ENCODE measurements at places on chromosomes 2 and 18.

GRCh38 chr2:207845202-207845864 is 75.6 kb upstream of the FZD5 start:
- no peak for DNase-seq

DNA sequence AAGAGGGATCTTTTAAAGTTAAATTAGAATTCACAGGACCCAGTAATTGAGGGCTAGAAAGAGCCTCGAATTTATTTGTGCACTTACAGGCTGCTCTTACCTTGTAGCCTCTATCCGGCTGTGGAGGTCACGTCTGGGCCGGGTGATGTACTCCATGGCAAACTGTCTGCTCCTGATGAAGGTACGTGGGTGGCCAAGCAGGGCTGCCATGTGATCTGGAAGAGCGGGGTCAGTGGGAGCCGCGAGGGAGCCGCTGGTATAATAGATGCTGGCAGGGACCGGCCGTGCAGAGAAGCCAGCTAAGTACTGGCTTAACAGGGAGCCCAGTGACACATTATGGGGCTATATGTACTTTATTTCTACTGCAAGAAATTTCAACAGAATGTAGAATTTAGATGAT is 59.2 kb downstream of the ADI1 start:
- no peak for DNase-seq

GRCh38 chr2:200340508-200341224 is 34.2 kb downstream of the SPATS2L start:
- DNase-seq: no peak

GRCh38 chr2:3689998-3690748 is 13.2 kb upstream of the DCDC2C start:
- DNase-seq: no peak

DNA sequence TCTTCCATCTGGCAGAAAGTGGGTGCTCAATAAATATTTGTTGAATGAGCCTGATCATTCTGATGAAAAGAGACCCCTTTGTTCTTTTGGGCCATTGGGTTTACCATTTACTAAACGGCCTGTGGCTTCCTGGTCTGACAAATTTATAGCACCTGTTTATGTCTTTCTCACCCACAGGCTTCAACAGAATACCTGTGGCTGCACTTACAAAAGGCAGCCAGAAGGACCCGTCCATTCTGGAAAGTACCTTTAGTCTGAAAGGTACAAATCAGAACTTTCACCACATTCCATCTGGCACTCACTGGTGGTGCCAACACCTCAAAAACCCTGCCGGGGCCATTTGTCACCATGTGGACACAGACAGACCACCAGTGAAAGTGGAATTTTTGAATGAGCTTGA is 167.5 kb downstream of the ETAA1 start:
- no peak for DNase-seq

- no peak for DNase-seq
These were observed 91.2 kb downstream of the MTA3 start for GRCh38 chr2:42659609-42660008.

GRCh38 chr2:113123726-113124125 is 3.7 kb upstream of the IL1RN start:
- no peak for DNase-seq

DNA sequence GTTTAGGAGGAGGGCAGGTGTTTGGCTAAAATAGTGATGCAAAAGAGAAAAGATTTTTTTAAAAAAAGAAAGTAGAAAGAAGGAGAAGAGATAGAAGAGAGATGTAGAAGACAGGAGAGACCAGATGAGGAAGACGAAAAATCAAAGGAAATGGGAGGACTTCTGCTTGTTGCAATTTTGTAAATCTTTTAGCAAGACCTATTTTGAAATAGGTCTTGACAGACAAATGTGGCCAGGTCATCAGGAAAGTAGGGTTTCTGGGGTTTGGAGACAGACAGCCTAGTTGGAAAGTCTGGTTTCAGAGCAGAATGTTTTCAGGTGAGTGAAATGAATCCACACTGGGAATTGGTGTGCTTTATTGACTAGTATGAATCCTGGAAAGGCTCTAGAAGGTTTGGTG is 104.5 kb upstream of the CAVIN2 start:
- DNase-seq: no peak

- DNase-seq: no peak
These were observed 96.4 kb downstream of the DTNA start for GRCh38 chr18:34806527-34806926.

GRCh38 chr18:56516789-56517188 is 121.6 kb downstream of the TXNL1 start:
- no peak for DNase-seq

DNA sequence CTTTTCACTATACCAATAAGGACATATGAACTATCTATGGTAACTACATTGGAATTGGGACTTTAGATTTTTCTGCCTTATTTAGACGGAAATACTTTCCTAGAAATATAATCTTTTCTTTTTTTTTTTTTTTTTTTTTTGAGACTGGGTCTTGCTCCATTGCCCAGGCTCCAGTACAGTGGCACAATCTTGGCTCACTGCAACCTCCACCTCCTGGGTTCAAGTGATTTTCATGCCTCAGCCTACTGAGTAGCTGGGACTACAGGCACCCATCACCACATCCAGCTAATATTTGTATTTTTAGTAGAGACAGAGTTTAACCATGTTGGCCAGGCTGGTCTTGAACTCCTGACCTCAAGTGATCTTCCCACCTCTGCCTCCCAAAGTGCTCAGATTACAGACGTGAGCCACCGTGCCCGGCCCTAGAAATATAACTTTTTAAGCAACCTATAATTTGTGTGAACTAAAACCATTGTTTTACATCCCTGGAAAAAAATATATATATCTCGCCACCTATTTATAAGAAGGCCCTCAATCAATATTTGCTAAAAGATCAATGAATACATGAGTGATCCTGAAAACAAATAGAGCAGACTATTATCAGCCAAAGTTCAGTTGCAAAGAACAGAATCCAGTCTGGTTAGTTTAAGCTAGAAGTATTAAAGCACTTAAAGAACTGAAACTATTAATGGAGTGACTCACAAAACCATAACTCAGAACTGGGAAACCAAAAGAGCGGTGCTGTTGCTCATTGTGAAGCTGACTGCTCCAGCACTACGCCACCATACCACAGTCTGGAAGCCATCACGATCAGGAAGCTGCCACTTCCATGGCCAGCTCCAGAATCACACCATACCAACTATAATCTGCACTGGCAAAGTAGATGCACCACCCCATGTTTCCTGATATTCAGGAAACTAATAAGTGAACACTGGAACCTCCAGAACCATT is 8.4 kb upstream of the HNRNPLL start:
- no peak for DNase-seq

- DNase-seq: no peak
These were observed 44.5 kb upstream of the MAP4K3 start for GRCh38 chr2:39481611-39482010.

GRCh38 chr2:172090044-172090961 is 5.0 kb downstream of the DLX1 start:
- no peak for DNase-seq

GRCh38 chr18:54776282-54776977 is 51.8 kb upstream of the RAB27B start:
- DNase-seq: no peak

DNA sequence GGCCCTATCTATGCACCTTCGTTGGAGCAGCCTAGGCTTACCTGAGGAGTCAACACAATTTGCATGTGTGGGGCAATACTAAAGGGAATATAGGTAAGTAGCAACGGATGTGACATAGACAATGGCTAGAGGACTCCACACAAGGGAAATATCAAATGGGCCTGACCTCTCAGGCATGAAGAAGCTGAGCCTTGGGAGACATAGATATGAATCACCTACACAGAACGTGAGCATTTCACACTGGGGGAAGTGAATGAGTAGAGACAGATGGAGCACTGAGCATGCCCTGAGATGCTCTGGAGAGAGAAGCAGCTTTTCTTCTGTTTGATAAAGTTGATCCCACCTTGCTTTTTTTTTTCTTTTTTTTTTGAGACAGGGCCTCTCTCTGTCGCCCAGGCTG is 97.9 kb downstream of the ATL2 start:
- no peak for DNase-seq

DNA sequence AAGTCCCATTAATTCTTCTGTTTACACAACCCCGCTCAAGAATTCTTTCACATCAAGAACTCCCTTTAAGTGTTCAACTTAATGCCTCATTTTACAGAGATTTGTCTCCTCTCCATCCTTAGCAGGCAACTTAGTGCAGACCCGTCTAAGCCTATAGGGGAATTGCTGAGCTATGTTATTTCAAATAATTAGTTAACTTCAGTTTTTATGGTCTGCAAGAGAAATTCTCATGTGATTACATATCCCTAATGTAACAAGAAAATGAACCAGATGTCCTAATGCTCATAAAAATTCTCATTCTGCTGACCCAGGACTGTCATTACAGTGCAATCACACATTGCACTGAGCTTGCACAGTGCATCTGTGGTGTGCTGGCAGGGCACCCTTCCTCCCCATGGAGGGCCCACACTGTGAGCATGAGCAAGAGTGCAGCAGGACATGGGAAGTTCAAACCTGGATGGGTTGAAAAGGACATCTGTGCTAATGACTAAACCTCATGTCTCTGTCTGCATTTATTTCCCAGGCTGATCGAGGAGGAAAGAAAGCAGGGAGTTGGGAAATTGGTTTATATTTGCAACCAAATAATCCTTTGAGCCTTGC is 97.1 kb downstream of the COL5A2 start:
- DNase-seq: no peak

DNA sequence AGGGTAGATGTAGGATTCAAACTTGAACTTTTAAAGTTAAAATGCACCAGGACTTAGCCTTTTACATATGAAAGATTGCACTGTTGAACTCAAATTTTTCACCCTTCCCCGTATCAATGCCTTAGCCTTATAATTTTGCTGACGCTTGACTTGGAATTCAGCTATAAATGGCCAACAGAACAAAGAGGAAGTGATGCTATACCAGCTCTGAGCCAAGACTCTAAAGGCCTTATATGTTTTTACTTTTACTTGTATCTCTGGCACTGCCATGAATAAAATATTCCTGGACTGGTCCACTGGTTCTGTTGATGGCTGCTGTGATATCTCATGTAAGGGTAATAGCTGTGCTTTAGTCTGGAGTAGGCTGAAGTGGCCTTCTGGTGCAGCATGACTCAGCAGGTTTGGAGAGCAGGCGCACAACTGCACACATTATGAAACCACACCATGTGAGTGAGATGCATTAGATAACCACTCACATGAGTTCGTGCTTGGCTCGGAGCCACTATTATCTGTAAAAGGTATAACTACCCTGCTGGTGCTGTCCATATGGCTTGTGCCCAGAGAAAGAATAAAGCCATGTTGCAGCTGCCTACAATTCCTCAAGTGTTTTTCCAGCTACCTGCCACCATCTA is 8.4 kb upstream of the IER3IP1 start:
- DNase-seq: no peak

- DNase-seq: no peak
These were observed 93.2 kb downstream of the MIB1 start for GRCh38 chr18:21833604-21834298.

DNA sequence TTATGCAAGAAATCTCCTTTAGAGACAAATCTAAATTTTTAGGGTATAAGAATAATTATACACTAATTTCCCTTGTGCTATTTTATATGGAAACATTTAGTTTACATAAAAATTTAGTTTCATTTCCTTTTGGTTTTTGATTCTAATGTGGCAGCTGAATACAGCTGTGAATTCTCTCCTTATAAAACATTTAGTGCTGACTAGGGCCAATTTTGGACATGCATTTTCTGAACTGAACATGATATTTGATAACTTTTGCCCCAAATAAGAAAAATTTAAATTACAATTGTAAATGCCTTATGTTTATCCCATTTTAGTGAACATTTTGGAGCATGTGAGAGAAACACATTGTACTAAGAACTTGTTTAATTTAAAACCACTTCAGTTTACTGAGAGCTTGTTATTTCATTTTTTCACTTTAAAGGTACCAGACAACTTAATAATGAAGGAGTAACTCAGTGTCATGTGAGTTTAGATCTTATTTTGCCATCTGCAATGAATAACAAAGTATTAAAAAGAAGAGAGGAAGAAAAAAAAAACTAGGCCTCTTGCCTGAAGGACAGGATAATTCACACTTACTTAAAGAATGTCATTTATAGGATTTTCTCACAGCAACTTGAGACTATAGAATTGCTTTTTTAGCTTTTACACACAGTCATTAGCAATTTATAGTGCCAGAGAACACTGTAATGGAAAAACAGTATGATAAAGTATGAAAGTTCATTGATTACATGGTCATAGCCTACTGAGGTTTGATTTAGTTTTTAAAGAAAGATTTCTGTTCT is 209.7 kb downstream of the ERBB4 start:
- no peak for DNase-seq

GRCh38 chr2:8144785-8145184 is 537.1 kb upstream of the ID2 start:
- DNase-seq: no peak

DNA sequence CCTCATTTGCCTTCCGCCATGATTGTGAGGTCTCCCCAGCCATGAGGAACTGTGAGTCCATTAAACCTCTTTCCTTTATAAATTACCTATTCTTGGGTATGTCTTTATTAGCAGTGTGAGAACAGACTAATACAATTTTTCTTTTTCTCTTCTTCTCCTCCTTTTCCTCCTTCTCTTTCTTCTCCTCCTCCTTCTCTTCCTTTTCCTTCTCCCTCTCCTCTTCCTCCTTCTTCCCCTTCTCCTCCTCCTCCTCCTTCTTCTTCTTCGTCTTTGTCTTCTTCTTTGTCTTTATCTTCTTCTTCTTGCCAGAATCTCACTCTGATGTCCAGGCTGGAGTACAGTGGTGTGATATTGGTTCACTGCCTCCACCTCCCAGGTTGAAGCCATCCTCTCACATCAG is 20.2 kb downstream of the SKA1 start:
- DNase-seq: no peak

- DNase-seq: no peak
These were observed 66.1 kb upstream of the SMAD7 start for GRCh38 chr18:49016648-49017539.

DNA sequence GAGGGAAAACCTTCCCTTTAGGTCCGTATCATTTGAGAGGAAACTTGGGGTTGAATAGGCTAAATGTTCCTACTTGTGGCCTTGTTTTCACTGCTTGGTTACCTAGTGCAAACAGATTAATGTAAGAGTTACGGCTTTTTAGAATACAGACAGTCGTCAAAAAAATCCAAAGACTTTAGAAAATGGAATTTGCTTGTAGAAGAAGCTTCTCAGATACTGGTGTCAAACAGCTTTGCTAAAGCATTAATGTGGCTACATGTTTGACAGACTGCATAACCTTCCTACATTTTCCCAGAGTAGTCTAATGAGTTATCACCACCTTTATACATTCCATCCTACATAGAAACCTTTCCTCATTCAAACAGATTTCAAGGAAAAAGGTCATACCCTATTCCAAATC is 114.6 kb downstream of the FMNL2 start:
- DNase-seq: no peak

All from cerebellar nuclear complex (tissue), 1 donor.